ENCODE measurements at places on chromosomes 5 and 9. TPM values are rescaled to one million over a fixed set of nuclear protein-coding genes. Genes with fewer than 3 reads are reported as not detected.

The LCN2 gene
- total RNA-seq: not detected

The PCDHGC4 gene
- 91.2 TPM for total RNA-seq

The LIX1 gene
- 8.3 TPM for total RNA-seq

The EGFLAM gene
- 3.1 TPM for total RNA-seq

The LCN9 gene
- not detected for total RNA-seq

The PLAC8L1 gene
- not detected for total RNA-seq

The SLC6A7 gene
- total RNA-seq: 0.62 TPM

The ZNF366 gene
- 0.94 TPM for total RNA-seq

The MLANA gene
- total RNA-seq: not detected
